NCI-H345 (cell line): ENCODE measurements at places on chromosomes 3 and 15.
A peak's percentile ranks its signal among the peaks of the same experiment; 100 is the strongest.

- no peak for DNase-seq
Measured at GRCh38 chr3:79215286-79215685, 552.5 kb downstream of the ROBO1 start.

DNA sequence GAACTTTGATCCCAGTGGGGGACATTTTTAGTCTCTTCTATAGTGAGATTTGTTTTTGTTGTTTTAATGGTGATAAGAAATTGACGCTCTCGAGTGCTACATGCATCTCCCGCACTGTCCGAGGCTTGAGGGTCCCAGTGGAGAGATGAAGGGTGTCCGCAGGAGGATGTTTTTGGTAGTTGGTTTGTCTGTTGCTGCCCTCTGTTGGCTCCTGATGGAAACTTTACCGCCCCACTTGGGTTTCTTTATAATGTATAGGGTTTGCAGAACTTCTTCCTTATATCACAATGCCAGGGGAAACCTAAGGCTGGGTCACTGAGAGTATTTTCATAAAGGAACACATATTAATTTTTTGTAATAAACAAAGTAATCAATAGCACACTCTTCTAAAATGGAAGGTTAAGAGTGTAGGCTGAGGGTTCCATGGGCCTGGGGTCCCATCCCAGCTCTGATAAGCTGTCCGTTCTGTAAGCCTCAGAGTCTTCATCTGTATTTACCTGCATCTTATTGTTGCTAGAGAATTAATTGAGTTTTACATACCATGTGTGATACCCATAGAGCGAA lies 185.3 kb upstream of the FEZF2 start:
- peak; percentile 0 for DNase-seq

GRCh38 chr3:12681089-12681942 lies 17.4 kb upstream of the RAF1 start:
- no peak for DNase-seq

DNA sequence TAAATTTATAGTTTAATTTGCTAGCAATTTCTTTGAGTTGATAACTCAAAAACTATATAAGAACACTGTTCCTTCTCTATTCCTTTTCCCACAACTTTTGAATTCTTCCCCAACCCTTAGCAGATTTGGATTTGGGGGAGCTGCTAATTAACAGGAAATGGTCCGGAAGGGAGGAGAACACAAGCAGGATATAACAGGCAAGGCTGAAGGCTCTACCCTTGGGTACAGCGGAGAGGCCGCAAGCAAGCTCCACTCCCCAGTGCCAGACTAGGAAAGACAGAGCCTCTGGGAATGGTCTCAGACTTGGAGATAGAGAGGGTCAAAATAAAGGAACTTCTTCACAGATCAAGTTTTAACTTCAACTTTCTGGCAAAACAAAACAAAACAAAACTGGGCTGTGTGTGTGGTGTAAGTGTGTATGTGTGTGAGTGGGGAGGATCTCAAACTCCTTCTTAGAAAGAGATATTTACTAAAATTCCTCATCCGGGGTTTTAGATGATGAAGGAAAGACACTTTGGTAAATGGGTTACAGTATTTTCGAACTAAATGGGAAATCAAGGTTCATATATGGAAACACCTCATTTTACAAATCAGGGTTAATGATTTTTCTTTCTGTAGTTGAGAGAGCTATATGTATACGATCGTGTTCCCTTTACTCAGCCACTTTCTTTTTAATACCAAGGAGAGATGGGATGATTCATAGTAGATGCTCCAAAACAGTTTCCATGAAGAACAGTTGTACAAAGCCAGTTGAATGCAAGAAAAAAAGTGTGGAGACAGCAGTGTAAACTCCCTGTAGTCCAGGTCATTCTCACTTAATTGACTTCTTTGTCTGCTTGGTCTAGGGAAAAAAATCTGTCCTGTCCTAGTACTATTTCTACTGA lies 161.1 kb downstream of the TP63 start:
- DNase-seq, result no peak

- DNase-seq, result no peak
Measured at GRCh38 chr3:139468399-139468798, 7.9 kb downstream of the RBP2 start.

- no peak for DNase-seq
Measured at GRCh38 chr3:9700536-9700935, 3.1 kb upstream of the CPNE9 start.

DNA sequence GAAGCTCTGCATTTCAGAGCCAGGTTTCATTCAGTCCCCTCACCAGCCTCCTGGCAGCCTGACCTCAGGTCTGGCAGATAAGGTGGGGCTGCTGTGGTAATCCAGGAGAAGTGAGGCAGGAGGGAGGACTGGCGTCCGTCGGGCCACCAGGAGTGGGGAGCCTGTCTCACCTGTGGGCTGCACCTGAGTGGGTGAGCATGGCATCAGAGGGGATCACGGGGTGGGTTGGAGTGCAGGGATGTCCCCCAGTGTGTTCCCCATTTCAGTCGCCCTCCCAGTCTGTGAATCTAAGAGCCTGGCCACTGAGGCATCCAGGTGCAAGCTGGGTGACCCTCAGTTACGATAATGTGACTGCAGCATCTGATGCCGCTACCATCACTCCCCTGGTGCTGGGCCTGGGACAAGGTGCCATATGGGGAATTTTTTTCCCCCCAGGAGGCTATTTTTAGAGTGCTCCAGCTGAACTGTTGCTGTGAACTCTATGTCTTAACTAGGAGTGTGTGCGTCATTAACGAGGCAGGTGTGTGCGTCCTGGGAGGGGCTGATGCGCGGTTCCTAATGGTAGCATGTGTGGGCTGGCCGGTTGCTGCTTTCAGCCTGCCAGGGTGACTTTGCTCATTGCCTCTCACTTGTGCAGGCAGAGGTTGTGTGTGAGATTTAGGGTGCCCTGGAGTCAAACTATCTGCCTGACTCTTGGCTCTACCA lies 165.2 kb downstream of the SLCO3A1 start:
- no peak for DNase-seq

- no peak for DNase-seq
Measured at GRCh38 chr15:70726753-70727152, 36.6 kb downstream of the UACA start.

DNA sequence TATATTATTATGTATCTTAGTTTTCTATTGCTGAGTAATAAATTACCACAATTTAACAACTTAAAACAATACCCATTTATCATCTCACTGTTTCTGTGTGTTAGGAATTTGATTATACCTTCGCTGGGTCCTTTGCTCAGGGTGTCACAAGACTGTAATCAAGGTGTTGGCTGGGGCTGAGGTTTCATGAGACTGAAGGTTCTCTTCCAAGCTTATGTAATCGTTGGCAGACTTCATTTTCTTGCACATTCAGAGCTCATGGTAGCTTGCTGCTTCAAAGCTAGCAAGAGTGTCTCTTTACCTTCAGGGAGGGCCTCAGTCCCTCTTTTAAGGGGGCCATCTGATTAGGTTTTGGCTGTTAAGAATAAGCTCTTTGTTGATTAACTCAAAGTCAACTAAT lies 293.1 kb downstream of the POLQ start:
- DNase-seq, result no peak

- no peak for DNase-seq
Measured at GRCh38 chr3:108062051-108062450, 28.8 kb downstream of the CD47 start.

GRCh38 chr3:195441476-195441991 lies 1.3 kb downstream of the ACAP2 start:
- DNase-seq, result no peak

DNA sequence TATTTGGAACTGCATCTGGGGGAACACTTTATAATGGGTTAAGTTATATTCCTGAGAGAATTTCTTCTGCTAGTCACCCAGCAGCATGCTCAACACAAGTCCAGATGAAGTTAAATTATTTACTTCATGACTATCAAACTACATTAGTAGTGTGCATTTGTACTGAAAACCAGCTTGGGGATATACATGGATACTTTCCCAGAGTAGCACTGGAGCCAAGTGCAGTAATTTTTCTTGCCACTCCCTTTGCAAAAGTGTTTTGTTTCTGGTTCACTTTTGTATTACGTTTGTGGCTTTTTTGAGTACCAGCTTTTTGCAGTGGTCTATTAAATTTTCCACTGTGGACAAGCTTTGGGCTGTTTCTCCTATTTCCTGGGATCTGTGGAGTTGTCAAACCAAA lies 243.0 kb downstream of the AGBL1 start:
- DNase-seq, result no peak

DNA sequence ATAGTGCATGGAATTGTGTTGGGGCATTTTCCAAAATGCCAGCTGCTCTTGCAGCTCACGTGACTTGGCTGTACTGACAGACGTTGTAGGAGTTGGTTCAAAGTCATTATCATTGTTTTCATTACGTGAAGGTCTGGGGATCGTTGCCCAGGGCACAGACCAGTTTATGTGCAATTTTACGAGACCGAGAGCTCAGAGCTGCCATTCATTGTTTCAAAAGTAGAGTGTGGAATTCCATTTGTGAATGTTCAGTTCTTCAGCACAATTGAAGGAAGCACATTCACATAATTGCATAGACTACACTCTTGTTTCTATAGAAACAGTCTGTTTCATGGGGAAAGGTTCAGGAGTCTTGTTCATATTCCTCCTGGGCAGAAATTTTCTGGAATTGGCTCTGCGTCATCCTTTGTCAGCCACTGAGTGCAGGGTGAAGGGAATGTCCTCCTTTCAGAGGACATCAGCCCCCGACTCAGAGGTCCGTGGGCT lies 54.5 kb downstream of the GABRG3 start:
- no peak for DNase-seq

- DNase-seq, result no peak
Measured at GRCh38 chr3:154095832-154096421, 25.3 kb upstream of the ARHGEF26 start.

GRCh38 chr3:55202326-55202725 lies 274.5 kb upstream of the LRTM1 start:
- no peak for DNase-seq

DNA sequence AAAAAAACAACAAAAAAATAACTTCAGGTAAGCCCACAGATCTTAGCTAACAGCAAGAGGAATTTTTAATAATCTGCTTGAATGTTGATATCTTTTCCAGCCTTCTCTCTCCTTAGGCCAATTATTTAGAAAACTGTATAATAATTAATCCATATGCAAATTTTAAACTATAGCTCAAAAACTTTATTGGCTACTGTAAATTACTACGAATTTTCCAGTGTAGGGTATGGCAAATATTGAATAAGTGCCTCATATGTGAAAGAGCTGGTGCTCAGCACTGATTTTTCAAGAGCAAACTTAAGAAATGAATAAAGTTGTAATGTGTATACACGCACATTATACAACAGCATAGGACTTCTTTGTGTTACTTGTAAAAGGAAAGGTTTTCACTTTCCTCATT lies 123.0 kb downstream of the TFDP2 start:
- DNase-seq, result no peak

GRCh38 chr15:44186705-44187104 lies 8.4 kb downstream of the FRMD5 start:
- DNase-seq, result no peak

DNA sequence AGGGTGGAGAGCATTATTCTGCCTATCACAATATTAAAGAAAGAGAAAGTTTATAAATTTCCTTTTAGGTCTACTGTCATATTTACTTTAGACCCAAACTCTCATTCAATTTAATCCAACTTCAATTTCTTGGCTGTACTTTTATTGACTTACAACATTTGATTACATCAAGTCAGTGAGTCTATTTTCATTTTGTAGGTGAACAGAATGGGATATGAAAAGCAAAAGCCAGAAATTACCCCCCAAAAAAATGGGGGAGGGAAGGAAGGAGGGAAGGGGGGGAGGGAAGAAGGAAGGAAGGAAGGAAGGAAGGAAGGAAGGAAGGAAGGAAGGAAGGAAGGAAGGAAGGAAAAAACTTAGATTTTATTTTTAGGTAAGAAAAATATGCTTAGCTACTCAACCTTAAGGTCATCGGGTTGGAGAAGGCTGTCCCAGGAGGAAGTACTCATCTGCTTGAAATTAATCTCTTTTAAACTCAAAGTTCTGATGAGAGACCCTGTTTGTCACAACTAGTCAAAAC lies 320.1 kb upstream of the ATP11B start:
- DNase-seq, result no peak

DNA sequence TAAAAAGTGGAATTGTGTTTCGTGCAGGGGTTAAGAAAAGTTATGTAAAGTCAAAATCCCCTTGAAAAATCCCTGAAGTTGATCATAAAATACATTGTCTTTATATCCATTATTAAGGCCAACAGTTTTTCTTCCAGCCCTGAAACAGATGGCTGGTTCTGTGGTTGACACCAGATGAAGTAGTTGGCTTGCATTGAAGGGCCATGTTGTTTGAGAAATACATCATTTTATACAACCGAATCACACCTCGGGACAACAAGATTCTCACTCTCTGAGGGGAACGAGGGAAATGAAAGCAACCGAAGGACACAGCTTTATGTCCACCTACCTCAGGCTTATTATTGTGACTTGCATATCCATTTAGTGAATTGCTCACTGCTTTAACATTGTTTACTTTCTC lies 126.0 kb upstream of the MITF start:
- DNase-seq, result peak; percentile 10

DNA sequence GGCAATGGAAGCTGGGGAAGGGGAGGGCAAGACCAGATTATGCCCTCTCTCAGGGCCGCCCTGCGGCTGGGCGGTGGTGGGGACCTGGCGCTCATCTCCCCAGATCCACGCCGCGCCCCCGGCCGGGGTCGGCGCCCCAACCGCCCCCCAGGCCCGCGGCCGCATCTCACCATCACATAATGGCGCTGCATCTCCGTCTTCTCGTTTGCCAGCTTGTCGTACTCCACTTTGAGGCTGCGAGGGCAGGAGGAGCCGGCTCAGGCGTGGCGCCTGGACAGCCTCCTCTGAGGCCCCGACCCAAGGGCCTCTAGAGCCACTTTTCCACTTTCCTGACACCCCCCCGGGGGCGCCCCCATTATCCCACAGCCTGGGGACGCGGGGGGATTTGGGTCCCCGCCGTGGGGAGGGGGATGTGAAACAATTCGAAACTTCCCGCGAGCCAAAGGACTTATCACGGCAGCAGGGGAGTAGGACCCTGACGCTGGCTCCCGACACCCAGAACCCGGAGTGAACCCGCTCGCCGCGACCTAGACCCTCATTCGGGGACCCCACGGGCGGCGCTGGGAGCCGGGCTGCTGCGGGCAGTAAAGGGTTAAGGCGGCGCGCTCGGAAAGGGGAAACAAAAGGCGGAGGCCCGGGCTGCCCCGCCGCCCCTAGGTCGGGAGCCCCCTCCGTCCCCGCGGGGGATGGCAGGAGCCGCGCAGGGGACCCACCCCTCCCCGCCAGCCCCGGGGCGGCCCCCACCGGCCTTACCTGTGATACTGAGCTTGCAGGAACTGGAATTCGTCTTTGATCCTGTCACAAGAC lies 2.1 kb downstream of the TLE3 start:
- DNase-seq, result no peak

DNA sequence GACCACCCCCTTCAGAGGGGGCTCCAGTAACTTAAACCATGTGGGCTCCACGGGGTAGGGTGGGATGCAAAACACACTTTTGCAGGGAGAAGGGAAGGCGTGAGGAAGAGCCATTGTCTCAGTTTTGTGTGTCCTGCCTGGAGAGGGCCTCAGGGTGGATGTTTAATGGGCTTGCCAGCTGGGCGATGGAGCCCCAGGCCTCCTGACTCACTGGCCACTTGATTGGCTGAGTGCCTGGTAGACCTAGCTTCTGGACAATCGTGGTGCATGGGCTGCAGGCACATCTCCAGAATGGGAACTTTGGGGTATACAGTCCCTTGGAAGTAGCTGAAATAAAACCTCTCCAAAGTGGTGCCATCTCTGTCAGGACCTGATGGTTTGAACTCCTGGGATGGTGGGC lies 118.3 kb upstream of the MRPS22 start:
- no peak for DNase-seq

GRCh38 chr15:65059931-65060596 lies 7.7 kb downstream of the RASL12 start:
- no peak for DNase-seq

GRCh38 chr15:73677146-73677607 lies 7.0 kb upstream of the CD276 start:
- DNase-seq, result peak; percentile 58
